SIG-M5 (cell line): ENCODE measurements at places on chromosomes 11 and 22.

- DNase-seq: no peak
Observed at GRCh38 chr22:36369922-36370791, 17.6 kb downstream of the MYH9 start.

DNA sequence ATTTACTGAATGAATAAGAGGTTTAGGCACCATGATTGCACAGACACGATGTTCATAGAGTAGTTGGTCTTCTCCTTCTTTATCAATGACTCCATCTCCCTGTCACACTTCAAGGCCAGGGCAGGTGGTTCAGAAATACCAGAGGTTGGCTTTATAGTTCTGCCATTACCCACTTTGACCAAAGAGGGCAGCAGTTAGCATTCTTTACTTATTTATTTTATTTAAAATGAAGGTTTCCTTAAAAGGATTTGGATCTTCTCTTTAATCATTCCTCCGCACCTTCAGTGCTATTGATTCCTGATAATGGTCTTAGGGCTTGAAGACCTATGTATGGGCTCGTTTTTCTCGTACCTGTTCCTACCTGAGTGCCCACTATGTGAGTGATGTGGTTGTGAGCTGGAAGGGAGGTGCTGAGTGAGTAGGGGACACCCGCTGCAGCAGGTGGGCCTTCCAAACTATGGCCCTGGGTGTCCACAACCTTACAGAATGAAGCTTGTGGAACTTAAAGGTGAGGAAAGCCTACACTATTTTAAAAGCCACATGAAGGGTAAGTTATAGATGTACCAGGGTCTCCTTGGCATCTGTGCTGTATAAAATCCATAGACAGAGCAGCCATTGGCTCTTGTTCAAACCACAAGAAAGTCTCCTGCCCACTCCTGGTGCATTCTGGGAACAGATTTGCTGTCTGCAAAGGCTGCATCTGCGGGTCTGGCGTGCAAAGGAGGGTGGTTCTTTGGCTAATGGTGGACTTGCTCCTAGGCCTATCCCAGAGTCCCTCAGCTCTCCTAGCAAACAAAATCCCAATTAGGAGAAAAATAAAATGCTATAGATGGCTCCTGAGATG lies 35.0 kb downstream of the TIMP3 start:
- DNase-seq: no peak

- no peak for DNase-seq
Observed at GRCh38 chr11:124900464-124900863, 2.8 kb upstream of the ROBO4 start.

GRCh38 chr11:832529-833113 lies at the start of gene CD151:
TSS of gene CD151 (plus strand) at chr11:832952. CDS start at chr11:836070, 3,118 bp downstream.
- no peak for DNase-seq

- no peak for DNase-seq
Observed at GRCh38 chr11:79080551-79080950, 360.3 kb downstream of the TENM4 start.

DNA sequence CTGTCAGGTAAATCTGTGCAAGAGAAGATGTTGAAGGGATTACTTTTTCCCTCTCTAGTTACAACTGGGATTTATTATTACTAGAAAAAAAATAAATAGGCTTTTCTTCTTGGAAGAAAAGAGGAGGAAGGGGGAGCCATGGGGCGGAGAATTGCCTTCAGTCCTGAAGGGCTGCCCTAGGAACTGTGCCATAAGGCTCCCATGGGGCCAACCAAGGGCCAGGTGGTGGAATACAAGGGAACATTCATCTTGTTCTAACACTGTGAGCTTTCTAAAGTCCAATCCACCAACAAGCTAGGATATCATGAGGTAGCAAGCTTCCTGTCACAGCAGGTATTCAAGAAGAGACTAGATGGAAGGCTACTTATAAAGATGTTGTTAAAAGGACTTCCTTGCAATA lies 24.8 kb upstream of the NRIP3 start:
- DNase-seq: no peak

- DNase-seq: no peak
Observed at GRCh38 chr11:121482231-121483129, 29.7 kb upstream of the SORL1-AS1 start.

DNA sequence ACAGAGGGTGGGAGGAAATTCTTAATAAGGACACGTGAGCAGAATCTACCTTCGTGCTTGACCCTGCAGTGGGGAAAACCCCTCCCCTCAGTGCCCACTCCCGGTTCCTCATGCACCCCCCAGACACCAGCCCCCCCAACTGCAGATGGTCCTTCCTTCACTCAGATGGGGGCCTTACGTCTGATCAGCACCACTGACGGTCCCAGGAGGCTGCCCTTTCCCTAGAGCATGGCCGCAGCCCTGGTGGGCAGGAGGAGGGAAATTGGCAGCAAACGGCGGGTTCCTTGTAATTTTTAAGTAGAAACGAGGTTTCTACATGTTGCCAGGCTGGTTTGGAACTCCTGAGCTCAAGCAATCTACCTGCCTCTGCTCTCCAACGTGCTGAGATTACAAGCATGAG lies 477.7 kb downstream of the TBC1D22A start:
- no peak for DNase-seq

- no peak for DNase-seq
Observed at GRCh38 chr11:64092111-64092760, 56.5 kb downstream of the FLRT1 start.

DNA sequence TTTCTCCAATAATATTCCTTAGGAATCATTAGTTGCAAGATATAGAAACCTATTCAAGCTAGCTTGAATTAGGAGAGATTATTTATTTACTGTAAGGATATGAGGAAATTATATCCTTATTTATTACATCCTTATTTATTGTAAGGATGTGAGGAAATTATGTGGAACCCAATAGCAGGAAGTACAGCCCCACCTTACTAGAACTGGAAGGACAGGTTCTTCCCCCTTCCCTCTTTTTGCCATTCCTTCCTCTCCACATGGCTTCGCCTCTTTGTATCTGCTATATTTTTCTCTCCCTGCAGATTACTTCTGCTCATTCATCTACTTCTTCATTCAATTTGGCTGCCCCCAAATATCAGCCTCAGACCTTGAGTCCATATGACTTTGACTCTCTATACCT lies 49.5 kb upstream of the B3GNT6 start:
- no peak for DNase-seq

DNA sequence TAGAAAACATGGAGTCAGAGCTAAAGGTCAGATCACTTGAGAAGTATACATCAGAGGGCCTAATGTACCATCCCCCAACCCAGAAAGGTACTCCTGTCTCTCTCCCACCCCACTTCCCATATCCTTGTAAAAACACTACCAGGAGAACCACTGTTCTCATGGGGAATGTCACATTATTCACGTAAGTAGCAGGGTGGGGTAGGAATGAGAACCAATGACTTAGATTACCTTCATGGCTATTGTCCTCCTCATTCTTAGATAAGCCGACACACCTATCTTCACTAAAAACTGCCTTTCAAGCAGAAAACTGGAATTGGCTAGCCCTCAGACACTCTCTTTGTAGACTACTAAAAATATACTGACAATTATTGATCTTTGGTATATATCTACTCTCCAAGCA lies 63.6 kb downstream of the CEP57 start:
- DNase-seq: no peak

- no peak for DNase-seq
Observed at GRCh38 chr11:120023120-120023519, 114.8 kb downstream of the TRIM29 start.

- DNase-seq: no peak
Observed at GRCh38 chr11:5488798-5489399, 414 bp downstream of the OR52D1 start.

DNA sequence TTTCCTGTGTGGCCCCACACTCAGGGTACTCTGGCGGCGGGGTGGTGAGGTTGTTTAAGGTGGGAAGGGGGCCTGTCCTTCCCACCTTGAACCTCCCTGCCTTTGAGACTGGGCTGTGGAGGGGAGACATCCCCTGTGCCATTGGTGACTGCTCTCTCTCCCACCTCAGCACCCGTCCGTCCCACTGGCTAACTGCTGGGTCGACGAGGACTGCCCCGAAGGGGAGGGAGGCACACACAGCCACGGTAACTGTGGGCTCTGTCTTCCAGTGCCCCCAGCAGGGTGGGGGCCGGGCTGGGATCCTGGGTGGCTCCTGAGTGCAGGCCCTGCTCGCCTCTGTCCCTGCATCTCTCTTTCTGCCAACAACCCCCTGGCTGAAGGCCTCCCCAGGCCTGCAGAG lies 7.5 kb downstream of the P2RX6 start:
- no peak for DNase-seq

DNA sequence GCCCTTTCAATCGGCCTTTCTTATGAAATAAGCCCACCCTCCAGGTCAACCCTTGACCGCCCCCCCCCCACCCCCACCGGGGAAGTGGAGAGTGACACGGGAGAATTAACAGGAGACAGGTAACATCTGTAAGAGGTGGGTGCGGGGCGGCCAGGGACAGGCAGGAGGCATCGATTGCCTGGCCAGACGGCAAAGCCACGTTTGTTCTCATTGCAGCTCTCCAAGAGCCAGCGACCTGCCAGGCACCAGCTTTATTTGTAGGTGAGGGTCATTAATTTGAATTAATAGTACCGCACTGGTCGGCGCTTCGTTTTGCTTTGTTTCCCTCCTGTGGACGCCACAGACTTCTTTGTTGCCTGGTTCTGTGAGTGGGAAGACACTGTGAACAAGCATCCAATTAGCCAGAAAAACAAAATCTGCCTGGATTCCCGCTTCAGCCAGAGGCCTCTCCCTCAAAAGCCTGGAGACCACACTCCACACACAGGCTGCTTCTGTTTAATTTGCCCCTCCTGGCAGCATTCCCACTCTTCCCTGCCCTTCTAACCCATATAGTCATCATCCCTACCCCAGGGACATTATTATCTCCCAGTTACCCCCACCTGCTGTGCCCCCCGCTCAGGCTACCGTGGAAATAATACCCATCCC lies 104.5 kb upstream of the OPCML start:
- no peak for DNase-seq

- DNase-seq: no peak
Observed at GRCh38 chr11:44627165-44627789, 61.8 kb downstream of the CD82 start.

DNA sequence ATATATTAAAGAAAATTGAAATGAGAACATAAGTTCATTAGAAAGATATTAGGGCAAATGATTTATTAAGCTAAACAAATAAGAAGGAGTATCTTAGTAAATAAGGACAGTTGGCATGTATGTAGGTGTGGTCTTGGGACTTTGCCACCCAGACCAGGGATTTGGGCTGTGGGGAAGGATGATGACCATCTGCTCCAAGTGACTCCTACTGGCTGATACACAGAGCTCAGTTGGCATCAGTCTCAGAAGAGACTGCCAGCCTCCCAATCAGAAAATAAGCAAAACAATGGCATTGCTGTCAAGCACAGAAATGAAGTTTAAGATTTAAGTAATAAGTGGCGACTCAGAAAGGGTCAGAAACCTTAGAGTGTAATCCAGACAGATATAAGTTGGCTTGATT lies 49.5 kb downstream of the PAX6 start:
- DNase-seq: no peak

GRCh38 chr11:46499821-46500220 lies 94.0 kb downstream of the AMBRA1 start:
- no peak for DNase-seq
